OCI-M1 (cell line): ENCODE measurements at places on chromosomes 12 and 14.

DNA sequence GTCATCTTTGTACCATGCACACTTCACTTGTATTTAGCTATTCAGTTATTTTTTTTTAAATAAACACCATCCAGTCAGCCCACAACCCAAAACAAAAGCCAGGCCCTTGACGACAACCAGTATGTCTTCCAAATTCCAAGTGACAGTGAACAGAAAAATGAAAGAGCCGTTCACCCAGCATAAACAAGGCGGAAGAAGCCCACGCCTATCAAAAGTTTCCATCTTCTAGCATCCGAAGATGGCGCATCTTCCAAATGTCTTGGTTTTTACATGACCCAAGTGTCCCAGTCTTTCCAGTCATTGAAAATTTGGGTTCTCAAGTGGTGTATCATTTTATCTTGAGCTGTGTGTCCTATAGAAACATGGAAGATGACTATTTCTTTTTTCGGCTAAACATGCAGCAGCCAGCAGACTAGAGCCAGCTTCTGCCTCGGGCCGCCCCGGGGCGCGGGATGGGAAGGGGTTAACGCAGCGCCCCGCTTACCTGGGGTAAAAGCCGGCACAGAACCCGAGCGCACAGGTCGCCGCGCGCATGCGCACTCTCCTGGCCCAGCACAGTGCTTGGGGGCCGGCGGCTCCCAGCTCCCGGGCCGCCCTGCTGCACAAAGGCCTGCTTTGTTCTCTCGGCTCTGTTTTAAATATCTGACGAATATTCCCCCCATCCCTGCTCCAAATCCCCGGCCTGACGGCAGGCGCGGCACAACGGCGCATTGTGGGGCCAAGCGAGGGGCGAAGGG, 164.8 kb downstream of the ZFP36L1 start:
- no peak for DNase-seq

- no peak for DNase-seq
These were observed 51.2 kb downstream of the SLC2A13 start for GRCh38 chr12:40054555-40055227.

- DNase-seq, result no peak
These were observed 69.5 kb downstream of the BCL11B start for GRCh38 chr14:99202516-99202915.

DNA sequence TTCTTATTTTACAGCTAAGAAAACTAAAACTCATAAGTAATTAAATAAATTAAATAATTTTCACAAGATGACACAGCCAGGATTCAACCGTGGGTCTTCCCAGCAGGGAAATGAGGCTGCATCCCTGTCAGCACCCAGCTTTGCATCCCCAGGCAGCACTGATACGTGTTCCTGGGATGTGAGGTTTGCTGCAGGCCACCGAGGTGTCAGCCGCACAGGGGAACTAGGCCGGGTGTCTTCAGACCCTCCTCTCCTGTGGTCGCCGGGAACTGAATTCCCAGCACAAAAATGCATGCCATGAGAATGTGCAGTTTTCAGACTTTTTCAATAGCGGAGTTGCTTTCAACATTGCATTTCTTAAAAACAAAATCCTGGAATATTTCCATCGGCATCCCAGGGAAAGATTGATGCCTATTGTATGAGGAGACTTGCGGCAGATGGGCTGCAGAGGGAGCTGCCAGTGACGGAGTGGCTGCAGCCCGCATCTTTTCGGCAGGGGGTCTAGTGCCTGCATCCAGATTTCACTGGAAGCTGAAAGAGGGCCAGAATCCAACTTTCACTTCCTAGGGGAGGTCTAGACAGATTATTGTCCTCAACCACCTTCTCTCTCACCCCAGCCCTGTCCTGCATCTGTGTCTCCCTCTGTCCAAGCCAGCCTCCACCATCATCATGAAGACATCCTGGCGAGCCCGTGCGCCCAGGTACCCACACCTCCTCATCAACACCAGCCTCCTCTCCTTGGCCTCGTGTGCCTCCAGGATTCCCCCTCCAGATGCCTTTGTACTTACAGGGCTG, 12.6 kb downstream of the LRTM2 start:
- no peak for DNase-seq

- DNase-seq, result no peak
These were observed 48.9 kb downstream of the BDKRB1 start for GRCh38 chr14:96304956-96305355.

- DNase-seq, result no peak
These were observed 22.3 kb downstream of the OTOGL start for GRCh38 chr12:80121661-80122060.

GRCh38 chr12:19946550-19946949, 421.8 kb upstream of the PDE3A start:
- peak; percentile 87 for DNase-seq

GRCh38 chr12:96036765-96037455, 1.5 kb upstream of the LTA4H start:
- no peak for DNase-seq

- DNase-seq, result no peak
These were observed 22.8 kb upstream of the RPLP0 start for GRCh38 chr12:120223458-120224303.

DNA sequence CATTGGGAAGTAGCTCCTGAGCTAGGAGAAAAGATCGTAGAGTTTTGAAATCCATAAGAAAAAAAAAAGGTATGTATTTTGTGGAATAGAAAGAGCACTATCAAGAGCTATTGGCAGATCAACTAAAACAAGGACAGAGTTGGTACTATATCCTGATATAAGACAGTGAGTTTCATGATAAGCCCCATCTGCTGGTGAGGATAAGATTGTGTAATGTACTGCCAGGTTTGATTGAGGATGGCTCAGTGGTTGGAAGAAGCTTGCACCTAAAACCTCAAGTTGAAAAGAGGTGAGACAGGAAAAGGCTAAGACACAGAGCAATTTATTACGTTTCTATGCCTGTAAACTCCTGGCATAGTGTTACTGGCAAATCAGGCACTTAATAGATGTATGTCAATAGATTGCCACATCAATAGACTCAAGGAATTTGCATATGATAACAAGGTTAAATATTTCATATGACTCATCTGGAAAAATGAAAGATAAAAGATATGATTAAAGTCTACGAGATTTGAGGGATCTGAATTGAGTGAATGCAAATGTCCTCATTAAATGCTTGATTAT, 525.6 kb downstream of the FLRT2 start:
- peak; percentile 39 for DNase-seq

DNA sequence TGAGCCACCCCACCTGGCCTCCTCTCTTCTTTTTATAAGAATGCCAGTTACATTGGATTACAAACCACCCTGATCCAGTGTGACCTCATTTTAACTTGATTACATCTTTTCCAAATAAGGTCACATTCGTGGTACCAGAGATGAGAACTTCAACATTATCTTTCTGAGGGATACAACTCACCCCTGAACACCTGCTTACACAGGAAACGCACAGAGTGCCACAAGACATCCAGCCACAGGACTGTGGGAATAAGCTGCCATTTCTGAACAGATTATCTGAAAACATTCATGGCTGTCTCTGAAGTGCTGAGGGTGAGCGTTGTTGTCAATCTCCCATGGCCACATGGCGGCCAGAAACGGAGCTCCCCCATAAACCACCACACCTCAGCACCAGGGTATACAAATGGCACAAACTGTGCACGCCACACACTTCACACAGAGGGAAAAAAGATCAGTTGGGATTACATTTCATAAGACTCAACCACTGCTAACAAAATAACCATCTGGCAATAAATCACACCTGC, 23.7 kb downstream of the FOXN3 start:
- no peak for DNase-seq

GRCh38 chr12:131606218-131606901, 104.5 kb upstream of the SFSWAP start:
- no peak for DNase-seq

- DNase-seq, result no peak
These were observed 92.7 kb downstream of the PHETA1 start for GRCh38 chr12:111276146-111276545.

DNA sequence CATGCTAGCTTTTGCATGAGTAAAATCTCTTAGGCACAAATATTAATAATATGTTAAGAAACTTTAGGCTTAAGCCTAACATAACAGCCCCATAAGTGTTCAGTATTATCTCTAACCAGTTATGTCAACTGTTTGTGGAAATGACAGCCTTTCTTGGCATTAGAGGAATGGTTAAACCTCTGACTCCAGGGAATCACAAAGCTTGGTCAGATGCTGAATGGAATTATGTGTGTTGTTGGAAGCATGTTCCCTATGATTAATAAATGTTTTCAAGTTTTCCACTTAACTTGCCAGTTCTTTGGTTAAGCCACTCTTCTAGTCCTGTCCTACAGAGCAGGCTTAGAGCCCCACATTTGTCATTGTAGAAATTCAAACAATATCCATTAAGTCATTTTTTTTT, 17.0 kb downstream of the PSEN1 start:
- no peak for DNase-seq

DNA sequence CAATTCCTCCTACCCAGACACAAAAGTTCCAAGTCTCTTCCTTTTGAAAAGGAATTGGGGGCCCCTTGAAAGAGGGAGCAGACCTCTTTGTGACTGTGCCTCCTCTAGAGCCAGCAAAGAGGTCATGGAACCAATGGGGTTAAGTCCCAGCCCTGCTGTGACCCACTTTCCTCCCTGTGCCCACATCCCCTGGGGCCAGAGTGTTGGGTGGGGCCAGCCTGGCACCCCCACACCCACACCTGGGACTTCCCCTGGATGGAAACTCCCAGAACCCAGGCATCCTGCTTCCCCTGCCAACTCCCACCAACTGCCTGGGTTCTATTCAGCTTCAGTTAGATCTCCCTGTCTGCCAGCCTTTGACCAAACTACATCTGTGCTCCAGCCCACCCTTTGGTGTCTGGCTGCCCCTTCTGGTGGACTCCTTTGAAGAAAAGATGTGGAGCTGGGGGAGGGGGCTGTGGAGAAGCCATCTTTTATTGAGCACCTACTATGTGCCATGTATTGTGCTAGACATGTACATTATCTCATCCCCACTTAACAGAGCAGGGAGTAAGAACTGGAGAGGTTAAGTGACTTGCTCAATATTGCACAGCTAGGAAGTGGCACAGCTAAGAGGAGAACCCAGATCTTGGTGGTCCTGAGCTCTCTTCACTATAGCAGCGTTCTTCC, 4.6 kb upstream of the RARG start:
- no peak for DNase-seq

DNA sequence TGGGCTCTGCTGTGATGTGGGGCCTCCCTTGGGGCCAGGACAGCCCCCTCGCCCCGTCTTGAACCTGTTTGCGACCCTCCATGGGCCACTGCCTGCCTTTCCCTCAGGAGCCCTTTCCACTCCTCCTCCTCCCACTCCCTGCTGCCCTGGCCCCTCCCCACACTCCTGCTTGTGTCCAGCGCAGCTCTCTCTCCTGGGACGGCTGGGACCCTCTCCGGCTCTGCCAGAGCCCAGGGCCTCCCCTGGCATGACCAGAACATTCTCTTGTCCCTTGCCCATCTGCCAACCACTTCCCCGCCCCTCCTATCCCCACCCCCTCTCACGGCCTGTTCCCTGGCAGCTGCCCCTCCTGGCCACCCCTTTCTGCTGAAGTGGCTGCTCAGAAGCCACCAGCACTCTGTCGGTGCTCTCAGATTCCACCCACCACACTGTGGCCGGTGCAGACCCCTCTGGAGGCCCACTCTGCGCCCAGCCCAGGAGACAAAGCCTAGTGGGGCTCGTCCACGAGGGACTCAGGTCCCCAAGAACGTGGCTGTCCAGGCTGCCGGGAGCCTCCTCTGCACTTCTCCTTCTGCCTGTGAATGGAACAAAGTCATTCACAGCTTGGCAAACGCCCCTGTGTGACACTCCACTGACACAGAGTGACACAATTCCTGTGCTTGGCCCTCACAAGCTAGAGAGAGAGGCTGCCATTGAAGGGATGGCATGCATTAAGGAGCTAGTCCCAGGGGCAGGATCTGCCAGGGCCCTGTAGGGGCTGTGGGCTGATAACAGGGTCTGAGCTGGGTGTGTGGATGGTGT, 1.4 kb downstream of the ASPG start:
- DNase-seq, result no peak

DNA sequence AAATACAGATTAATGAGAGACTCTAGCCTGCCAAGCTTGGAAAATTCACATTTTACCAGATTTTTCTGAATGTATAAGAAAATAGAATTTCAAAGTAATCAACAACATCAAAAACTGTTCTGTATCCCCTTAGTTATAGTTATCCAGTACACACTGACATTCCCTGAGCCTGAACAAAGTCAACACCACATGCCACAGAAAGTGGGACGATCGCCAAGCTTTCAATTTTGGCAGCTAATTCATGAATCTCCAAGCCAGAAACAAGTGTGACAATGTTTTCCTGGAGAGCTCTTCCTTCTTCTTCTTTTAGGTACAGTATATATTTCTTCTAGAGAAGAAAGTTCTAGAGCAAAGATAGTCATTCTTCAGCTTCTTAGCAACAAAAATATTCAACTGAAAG, 290.2 kb downstream of the PRKD1 start:
- DNase-seq, result peak; percentile 48

GRCh38 chr14:100887728-100888335, 15.7 kb downstream of the RTL1 start:
- no peak for DNase-seq

DNA sequence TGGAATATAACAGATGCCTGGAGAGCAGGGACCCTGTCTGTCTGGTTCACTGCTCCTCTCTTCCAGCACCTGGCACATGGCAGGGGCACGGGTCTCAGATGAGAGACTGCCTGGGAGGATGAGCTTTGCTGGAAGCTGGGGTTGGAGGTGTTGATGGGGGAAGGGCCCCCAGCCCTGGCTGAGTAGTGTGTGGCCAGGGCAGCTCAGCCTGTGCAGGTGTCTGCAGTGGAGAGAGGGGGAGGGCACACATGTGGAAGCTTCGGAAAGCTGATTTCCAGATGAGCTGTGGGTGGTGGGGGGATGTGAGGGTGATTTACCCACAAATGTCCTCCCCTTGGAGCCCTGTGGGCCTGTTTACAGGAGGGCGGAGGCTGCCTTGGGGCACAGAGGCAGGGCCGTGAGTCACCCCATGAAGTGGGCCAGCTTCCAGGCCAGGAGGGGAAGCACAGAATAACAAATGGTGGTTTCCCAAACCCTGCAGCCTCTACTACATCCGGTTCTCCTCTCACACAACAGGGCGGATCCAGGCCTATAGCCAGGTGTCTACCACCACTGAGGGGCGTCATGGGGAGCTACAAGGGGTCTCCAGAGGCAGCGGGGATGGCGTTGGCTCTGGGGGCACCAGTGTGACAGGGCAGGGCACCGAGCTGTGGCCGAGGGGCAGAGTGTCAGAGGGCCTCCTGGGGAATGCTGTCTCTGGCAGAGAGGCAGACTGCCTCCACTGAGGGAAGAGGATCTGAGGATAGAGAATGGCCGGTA, 11.0 kb downstream of the KRT7 start:
- peak; percentile 4 for DNase-seq
